ENCODE measurements at places on chromosomes 1 and 21.

- no peak for DNase-seq
Measured at GRCh38 chr1:170967042-170967910, 31.9 kb downstream of the MROH9 start.

DNA sequence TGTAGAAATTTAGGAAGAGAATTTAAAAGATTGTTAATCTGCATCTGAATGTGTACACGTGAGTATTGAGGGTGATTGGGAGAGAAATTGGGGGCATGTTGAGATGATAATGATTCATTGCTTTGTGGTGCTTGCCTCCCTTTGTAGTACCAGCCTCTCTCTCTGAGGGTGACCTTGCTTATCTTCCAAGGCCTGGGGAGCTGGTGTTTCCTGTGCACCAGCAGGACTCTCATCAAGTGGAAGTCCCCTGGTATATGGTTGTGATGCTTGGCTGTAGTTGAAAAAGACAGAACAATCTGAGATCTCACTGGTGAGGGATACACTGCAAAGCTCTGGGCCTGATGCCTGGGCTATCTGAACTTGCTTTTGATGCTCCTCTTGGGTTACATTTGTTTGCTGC is 4.0 kb downstream of the TCHHL1 start:
- no peak for DNase-seq

GRCh38 chr1:86231076-86231475 is 74.5 kb upstream of the COL24A1 start:
- no peak for DNase-seq

DNA sequence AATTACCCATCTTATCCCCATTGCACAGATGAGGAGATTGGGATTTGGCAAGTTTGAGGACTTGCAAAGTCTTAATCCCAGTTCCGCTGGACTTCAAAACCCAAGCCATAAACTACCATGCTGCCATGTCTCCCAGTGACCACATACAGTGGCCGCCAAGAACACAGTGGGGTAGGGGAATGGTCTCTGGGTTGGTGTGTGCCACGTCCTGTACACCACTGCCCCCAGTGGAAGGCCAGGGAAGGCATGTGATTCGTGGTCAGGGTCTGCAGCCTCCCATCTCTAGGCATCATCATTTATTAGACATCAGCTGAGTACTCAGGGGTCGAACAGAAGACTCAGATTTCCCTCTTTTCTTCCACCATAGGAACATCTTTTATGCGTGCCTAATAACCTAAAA is 76.0 kb downstream of the MAN1C1 start:
- peak; percentile 68 for DNase-seq

DNA sequence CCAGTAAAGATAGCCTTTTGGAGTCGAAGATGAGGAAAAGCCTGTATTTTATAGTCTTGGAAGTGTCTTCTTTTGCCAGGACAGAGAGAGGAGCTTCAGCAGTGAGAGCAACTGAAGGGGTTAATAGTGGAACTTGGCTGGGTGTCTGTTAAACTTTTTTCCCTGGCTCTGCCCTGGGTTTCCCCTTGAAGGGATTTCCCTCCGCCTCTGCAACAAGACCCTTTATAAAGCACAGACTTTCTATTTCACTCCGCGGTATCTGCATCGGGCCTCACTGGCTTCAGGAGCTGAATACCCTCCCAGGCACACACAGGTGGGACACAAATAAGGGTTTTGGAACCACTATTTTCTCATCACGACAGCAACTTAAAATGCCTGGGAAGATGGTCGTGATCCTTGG is at the start of gene VCAM1:
VCAM1 (plus strand) TSS at position 253 of the 400 bp plus-strand sequence; CDS start at position 372, 119 bp downstream.
- peak; percentile 17 for DNase-seq

- peak; percentile 92 for DNase-seq
Measured at GRCh38 chr1:81414488-81415015, 386.2 kb upstream of the ADGRL2 start.

DNA sequence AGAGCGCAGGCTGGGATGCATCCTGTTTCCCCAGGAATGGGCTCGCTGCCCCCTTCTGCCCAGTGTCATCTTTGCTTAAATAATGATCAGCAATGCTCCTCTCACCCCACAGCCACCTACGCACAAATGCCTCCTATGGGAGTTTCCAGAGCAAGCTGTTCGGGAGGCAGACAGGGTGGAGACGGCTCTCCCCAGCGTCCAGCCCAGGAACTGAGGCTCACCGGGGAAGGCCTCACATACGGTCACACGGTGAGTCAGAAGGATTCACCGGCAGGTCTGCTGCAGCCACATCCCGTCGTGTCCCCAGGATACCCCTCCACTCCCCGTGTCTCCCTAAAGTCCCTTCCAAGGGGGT is 40.3 kb upstream of the RUNX3 start:
- DNase-seq: peak; percentile 67

DNA sequence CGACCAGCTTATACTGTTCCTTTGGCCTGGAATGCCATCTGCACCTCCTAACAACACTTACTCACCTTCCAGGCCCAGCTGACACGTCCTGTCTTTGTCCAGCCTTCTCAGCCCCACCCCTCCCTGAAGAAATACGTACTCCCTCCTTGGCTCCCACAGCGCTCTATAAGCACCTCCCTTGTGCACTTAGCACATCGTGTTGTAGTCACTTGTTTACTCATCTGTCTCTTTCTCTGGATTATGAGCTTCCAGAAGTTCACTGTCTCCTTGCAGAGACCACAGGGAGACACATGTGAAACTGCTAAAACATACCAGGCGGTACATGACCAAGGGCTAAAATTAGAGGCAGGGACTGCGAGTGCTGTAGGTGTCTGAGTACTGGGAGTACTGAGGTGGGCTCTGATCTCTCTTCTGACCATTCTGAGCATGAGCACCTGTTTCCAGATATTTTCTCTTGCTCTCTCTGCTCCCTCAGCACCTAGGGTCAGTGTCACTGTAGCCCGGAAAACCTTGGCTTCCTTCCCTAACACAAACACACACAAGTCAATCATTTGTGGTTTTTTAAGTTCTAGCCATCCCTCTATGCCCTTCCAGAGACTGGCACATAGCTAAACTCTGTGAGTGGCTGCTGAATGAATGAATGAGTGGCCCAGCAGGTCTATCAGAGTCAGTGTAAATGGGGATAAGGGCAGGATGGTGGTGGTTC is 5.1 kb downstream of the DCST1 start:
- peak; percentile 34 for DNase-seq

DNA sequence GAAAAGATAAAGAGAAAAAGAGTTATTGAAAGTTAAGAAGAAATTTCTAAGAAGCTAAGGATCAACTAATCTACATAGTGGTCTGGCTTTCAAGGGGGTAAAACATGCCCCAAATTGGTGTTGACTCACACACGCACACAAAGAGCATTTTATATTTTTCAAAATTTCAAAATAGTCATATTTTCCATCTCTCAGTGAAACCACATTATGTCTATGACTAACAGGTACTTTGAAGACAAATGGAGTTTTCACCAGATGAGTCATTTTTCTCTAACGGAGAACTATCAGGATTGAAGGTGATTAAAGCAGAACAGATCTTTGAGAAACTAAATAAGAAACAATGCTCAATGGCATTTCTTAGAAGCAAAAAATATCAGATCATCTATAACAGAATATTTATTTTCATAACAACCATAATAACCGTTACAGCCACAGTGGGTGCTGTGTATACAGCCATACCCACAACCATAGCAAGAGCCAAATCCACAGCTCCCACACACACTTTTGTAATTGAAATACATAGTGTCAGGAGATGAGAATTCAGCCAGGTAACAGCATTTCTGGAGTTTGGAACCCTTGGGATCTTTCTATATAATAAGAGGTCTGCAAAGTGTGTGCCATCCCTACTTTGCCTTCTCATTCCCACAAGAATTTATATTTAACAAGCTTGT is at the start of gene KRTAP21-3:
KRTAP21-3 (minus strand) TSS at position 539 of the 671 bp plus-strand sequence; CDS start at position 521, 18 bp downstream.
- no peak for DNase-seq

DNA sequence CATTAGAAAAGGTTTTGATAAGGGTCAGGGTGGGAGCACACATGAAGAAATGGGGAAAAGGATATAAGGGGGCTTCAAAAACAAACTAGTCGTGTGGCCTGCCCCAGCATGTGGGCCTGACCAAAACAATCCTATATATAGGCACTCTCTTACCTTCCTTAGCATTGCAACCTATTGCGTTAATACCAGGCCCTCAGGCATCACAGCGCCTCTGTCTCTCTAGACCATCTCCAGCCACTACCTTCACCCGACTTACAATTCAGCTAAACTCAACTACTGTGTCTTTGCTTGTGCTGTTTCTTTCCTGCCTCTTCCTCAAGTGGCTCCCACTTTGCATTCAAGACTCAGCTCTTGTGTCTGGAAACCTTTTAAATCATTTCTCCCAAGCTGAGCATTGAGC is 47.0 kb upstream of the GJA5 start:
- peak; percentile 43 for DNase-seq

DNA sequence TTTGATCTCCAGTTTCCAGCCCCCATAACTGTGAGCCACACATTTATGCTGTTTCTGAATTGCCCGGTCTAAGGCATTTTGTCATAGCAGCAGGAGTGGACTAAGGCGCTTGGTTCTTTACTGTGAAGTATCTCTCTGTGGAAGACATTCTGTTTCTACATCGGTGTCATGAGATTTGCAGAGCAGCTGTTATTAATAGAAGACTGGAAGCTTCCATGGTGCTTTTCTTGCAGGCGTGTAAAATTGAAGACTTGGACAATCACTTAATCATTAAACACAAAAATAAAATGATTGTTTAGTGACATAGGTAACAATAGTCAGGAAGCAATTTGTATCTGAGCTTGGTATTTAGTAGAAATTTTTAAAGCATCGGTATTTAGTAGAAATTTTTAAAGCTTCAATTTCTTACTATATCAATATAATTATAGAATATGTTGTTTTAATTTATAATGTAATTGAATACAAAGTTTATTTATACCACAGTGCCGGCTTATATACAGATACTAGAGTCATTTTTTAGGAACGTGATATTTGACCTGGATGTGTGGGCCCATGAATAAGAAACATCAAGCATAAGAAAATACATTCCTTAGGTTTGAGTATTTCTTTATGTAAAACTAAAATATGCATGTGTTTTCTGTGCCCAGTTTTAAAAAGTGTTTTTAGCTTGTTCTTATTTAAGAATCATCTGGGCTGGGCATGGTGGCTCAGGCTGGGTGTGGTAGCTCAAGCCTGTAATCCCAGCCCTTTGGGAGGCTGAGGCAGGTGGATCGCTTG is 60.6 kb upstream of the COL6A1 start:
- DNase-seq: no peak

DNA sequence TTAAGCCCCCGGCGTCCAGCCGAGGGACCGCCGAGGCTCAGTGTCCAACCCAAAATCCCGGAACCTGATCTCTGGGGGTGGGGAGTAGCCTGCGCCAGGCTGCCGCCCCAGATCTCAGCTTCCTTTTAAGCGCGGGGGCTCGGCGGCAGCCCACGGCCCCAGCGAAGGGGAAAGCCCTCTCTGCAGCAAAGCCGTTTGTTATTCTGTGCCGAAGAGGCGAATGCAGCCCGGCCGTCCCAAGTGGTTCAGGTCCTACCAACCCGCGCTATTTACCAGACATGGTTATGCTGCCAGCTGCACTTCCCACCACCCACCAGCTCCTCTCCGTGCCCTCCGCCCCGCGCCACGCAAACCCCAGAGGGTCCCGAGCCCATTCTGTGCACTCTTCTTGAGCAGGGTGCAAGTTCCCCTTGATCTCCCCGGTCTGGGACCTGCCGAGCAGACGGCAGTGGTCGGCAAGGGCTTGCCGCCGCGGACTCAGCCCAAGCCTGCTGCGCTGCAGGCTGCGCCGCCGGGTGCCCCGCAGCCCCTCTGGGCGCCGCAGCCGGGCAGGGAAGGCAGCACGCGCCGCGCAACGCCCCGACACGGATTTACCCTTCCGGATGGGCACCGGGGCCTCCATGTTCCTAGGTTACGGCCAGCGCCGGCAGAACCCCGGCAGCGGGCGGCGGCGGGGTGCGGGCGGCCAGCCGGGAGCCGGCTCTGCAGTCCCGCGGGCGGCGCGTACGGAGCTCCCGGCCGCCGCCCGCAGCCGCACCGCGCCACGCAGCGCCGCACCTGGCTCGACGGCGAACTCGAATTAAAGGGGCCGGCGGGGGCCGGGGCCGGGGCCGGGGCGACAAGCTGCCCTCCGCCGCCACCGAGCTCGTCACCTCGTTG is 738 bp upstream of the KCNA2 start:
- DNase-seq: no peak

DNA sequence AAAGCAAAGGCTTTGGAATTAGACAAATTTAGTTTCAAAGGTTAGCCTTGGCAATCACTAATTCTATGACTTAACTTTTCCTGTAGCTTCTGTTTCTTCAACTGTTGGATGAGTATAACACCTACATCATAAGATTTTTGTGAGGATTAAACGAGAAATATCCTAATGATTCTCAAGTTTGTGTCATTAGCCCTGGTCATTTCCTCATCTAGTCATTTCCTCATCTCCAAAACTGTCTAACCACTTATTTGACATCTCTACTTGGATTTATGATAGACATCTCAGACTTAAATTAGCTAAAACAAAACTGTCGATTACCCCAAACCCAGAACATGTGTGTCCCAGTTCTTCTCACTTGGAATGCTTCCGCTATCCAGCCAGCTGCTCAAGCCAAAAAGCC is 80.2 kb upstream of the CHODL start:
- DNase-seq: no peak

DNA sequence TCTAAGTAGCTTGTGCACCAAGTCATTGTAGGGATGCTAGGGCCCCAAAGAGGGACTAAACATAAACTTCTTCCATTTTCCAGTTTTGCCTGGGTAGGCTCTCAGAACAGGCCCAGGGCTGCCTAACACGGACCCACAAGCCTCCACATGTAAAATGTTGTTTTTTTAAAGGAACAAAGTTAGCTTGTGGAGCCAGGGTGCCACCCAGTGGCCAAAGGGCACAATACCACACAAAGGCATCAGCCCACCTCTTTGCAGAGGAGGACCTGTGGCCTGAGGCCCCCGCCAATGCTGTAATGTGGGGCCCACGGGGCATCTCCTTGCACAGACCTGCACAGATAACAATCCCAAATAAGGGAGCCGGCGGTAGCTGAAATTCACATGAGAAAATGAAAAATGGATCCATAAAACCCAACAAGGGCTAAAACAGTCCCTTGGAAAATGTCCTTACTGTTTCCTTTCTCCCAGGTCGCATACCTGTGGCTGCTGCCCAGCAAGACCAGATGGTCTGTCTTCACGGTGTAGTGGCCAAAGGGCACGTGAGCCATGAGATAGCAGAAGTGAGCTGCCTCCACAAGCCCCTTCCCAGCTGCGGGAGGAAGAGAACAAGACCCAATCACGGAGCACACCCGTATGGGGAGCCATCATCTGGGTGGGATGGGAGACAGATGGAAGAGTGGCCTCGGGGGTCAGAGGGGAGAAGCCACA is 23.8 kb downstream of the SEC16B start:
- DNase-seq: peak; percentile 85

DNA sequence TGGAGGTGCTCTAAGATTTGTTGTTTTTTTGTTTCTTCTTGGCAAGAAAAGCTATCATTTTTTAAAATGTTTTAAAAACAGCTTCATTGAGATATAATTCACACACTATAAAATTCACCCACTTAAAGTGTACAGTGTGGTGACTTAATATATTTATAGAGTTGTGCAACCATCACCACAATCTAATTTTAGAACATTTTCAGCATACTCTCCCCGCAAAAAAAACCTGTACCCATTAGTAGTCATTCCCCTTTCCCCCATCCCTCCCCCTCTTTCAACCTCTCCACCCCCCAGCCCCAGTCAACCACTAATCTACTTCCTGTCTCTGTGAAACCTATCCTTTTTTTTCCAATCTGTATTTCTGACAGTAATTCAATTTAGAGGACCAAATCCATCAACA is 30.6 kb downstream of the ZC3H11B start:
- no peak for DNase-seq

All from ELF-1 (cell line).